NCI-H1092 (cell line): ENCODE measurements at places on chromosomes 7 and 10.

- peak; percentile 33 for DNase-seq
Measured at GRCh38 chr10:84837041-84837812, 508.8 kb downstream of the CCSER2 start.

DNA sequence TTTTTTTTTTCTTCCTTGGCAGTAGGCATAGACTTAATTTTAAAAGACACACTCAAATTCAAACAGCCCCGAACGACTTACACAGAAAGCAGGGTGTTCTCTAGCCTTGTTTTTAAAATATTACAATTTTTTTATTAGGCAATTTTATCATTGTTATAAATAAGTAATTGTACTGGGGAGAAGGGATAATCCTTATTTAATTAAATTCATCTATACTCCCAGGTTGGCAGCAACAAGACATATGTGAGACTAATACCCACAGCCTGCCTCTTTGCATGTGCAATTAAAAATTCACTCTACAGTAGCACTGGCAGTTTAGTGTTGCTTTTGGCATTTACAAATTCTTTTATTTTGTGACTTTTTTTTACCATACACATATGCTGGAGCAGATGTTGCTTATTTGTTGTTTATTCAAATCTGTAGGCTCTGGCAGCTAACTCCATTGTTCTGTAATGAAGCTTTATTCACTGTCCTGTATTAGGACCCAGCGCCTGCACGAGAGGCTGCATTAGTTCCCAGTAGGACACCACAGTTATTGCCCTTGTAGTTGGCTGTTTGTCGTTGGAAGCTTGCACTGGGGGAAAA, 84.9 kb upstream of the PPP1R17 start:
- DNase-seq: no peak

DNA sequence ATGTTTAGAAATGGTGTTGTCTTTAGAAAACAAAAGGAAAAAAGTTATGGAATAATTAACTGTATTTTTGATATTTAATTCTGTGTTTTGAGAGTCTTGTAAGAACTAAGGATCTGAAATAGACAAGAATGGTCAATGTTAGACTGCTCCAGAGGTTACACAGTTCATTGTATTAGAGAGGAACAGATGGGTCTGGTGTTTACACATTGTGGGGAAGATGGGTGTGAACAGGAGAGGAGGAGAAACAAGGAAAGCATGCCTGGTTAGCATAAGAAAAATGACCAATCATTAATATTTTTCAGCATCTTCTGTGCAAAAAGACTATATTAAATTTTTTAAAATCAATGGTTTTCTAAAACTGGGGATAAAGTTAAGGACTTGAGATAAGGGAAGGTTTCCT, 11.9 kb downstream of the MEOX2 start:
- DNase-seq: no peak

DNA sequence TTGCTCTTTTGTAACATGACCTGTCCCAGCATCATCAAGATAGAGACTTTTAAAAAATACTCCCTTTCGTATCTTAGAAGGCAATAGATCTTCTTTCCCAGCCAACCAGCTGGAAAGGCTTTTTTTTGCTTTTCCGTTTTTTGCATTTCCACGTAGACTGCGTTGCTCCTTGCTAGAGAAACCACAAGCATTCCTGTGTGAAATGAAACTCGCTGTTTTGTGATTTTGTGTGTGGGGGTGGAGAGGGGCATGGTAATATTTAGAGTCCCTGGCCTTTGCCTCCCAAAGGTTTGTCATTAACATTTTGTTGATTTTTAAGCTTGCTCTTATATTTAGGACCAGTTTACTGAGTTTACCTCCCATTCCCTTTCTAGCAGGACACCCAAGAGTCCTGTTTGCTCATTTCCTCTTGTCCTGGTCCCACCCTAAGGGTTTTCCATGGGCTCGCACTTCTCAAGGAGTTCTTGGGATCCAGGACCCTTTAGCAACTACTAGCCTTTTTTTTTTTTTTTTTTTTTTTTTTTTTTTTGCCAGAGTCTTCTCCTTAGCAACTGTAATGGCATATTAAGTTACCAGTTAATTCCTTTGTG, 243.6 kb downstream of the BICC1 start:
- no peak for DNase-seq

GRCh38 chr7:78535655-78536054, 737.1 kb downstream of the PHTF2 start:
- DNase-seq: no peak
